ENCODE measurements at places on chromosomes 4 and X. TPM values are rescaled to one million over a fixed set of nuclear protein-coding genes. Genes with fewer than 3 reads are reported as not detected.

COL4A5 gene
- 15.3 TPM for total RNA-seq

DIPK2B gene
- total RNA-seq: 3.6 TPM

MID2 gene
- total RNA-seq: 44.1 TPM

CLCN5 gene
- 12.6 TPM for total RNA-seq

CYTL1 gene
- 34.6 TPM for total RNA-seq

MAGEB17 gene
- not detected for total RNA-seq

PASD1 gene
- not detected for total RNA-seq

PTCHD1 gene
- total RNA-seq: under 0.01 TPM

MAP3K15 gene
- total RNA-seq: 0.13 TPM

NDUFC1 gene
- 66.4 TPM for total RNA-seq

AMMECR1 gene
- total RNA-seq: 8.1 TPM

CTSO gene
- 12.1 TPM for total RNA-seq
